ELF-1 (cell line): ENCODE measurements at places on chromosomes 2 and 18.

DNA sequence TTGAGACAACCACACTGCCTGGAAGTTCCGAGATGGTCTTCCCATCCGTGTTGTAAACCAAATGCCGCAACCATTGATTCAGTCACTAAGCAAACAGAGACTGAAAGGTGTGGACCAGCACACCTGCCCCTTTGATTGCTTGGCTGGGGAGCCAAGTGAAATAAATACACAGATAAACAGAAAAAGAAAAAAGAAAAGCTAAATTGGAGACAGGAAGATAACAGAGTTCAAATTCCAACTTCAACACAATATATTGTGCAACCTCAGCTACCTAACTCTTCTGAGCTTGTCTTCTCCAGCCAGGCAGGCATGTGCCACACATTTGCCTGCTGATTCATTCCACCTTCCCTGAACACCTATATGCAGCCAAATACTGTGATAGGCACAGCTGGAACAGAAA, 110.9 kb downstream of the PID1 start:
- DNase-seq: no peak

DNA sequence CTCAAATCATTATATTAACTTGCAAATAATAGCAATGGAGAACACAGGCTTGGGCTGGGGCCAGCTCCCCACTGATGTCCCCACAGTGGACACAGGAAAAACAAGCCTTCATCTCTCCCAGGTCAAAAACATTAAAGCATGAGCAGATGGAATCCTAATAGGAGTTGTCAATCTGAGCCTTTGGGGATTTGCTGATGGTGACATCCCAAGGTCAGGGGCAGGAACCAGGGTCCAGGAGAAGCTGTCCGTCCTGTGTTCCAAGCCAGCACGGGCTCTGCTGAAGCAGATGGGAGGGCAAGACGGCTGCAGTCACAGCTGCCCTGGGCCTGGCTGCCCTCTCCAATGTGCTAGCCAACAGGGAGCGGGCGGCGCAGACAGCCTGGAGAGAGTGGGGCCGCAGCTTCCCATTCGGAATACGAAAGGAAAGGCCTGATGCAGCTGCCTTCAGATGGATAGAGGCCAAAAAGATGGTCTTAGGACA, 135.5 kb downstream of the NDUFA10 start:
- DNase-seq: no peak

- DNase-seq: peak; percentile 39
Observed at GRCh38 chr2:102063487-102063911, 71.7 kb downstream of the IL1R2 start.

- DNase-seq: no peak
Observed at GRCh38 chr2:105184420-105184819, 57.1 kb upstream of the GPR45 start.

DNA sequence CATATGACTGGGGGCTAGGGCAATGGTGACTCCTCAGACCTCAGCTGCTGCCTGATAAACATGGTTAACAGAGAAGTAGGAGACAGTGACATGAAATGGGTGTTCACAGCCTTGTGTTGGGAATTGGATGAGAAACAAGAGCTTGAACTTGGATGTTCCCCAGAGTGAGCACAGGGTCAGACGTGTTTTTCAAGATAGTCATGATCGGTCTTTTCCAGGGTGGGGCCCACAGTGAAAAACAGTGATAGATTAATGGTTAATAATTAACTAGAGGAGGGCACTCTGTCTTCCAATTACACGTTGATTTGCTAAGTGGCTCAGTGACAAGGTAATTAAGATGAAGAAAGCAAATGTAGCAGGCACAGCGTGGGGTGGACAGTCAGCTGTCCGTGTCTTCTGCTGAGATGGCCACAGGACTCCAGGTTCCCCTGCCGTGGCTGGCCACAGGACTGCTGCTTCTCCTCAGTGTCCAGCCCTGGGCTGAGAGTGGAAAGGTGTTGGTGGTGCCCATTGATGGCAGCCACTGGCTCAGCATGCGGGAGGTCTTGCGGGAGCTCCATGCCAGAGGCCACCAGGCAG, at the start of gene UGT1A3:
TSS of gene UGT1A3 (plus strand) at position 320 of the 579 bp plus-strand sequence. CDS start at position 405, 85 bp downstream.
- no peak for DNase-seq

DNA sequence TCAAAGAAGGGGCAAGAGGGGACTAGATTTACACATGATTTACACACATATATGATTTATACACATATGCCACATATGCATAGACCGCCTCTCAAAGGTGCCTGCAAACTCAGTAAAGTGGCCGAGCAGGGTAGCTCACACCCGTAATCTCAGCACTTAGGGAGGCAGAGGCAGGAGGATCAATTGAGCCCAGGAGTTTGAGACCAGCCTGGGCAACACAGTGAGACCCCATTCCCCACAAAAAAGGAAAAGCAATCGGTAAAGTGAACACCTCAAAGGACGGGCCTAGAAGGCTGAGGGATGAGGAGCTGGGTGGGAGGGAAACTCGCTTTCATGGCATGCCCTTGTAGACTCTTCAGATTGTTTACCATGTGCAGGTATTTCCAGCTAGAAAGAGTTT, 5.1 kb downstream of the ANKRD39 start:
- no peak for DNase-seq

DNA sequence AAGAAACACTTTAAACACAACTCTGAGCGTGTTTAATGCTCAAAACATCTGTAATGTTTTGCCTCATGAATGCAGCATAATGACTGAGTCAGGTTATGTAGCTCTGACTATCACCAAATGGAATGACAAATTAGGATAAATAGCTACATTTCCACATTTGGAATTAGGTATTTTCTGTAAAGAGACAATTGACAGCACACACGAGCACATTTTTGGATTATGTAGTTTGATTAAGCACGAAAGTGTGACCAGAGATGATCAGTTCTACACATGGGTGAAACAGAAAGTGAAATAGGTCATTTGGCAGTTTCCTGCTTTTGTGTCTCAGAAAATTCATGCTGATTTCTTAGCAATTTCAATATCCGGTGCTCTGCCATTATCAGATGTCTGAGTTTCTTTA, 29.0 kb downstream of the LPIN1 start:
- no peak for DNase-seq

- DNase-seq: no peak
Observed at GRCh38 chr2:124032799-124033198, 7.7 kb downstream of the CNTNAP5 start.

- no peak for DNase-seq
Observed at GRCh38 chr2:3606370-3607201, 11.7 kb downstream of the COLEC11 start.

DNA sequence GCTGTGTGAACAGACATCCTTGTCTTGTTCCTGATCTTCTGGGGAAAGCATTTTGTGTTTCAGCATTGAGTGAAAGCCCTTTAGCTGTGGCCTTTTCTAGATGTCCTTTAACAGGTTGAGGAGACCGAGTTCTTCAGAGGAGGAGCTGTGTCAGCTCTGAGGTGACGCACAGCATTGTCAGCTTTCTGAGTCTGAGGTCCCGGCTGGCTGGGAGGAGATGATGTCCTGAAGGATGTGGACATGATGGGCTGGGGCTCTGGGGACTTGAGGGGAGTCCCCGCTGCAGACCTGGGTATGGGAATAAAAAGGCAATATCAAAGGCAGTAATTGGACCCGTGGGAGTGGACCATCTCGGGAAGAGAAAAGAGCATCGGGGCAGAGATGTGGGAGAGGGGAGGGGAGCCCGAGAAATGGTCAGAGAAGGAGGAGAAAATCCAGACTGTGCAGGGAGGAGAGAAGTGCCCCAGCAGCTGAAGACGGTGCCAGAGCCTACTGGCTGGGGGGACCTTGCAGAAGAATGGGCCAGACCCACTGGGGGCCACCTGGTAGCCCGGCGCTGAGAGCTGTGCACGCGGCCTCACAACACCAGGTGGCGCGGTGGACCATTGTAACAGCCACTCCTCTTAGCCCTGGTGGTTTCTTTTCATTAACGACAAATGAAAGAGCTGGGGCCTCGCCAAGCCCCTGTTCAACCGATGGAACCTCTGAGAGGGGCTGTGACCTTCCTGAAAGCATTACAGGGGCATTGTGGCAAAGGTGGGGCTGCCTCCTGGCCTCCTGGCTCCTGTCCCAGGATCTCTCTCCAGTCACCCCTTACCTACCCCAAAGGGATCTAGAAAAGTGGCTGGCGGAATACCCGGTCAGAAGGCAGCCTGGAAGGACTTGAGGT, 61.6 kb downstream of the ST3GAL5 start:
- DNase-seq: peak; percentile 89

DNA sequence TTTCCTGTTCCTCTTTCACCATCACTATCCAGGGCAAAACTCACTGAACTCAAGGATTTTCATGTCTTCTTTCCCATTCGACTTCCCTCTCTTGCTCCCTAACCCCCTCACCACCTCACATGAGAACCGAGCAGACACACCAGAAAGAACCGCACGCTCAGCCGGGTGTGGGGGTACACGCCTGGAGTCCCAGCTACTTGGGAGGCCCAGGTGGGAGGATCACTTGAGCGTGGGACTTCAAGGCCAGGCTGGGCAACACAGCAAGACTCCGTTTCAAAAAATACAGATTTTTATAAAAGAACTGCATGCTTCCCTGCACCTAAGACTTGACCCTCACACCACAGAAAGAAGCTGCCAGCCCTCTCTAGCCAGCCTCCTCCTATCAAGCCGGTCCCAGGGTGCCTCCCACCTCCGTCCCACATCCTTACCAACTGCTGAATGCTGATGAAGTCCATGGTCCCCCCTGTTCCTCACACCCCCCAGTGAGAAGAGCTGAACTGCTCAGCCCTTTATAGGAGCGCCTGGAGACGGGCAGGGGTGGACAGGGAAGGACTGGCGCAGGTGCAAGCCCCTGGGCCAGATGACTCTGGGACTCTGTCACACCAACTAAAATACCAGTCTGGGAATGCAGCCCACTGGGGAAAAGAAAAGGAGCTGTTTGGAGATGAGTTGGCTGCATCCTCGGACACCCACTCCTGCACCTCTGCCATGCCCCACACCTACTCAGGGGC, at the start of gene ANKRD23:
TSS of gene ANKRD23 (minus strand) at position 484 of the 731 bp plus-strand sequence. CDS start at position 455, 29 bp downstream.
- no peak for DNase-seq

GRCh38 chr2:231211486-231211885, 13.1 kb downstream of the ARMC9 start:
- DNase-seq: no peak
